ENCODE measurements at places on chromosomes 5 and 9. TPM values are rescaled to one million over a fixed set of nuclear protein-coding genes. Genes with fewer than 3 reads are reported as not detected.

Gene ISL1
- not detected for total RNA-seq

- no peaks in the 10 kb centered on the region for H3K4me1 ChIP-seq
- H3K27ac ChIP-seq, result no peak overlapping the region
Measured at GRCh38 chr5:133792655-133793054, 175.8 kb downstream of the C5orf15 start.

Gene RLN2
- total RNA-seq, result 0.90 TPM

GRCh38 chr9:75912951-75913350, 22.5 kb downstream of the PCSK5 start:
- no peaks in the 10 kb centered on the region for H3K4me1 ChIP-seq
- no peak overlapping the region for H3K4me3 ChIP-seq
- no peak for DNase-seq
- no peak overlapping the region for H3K27ac ChIP-seq

DNA sequence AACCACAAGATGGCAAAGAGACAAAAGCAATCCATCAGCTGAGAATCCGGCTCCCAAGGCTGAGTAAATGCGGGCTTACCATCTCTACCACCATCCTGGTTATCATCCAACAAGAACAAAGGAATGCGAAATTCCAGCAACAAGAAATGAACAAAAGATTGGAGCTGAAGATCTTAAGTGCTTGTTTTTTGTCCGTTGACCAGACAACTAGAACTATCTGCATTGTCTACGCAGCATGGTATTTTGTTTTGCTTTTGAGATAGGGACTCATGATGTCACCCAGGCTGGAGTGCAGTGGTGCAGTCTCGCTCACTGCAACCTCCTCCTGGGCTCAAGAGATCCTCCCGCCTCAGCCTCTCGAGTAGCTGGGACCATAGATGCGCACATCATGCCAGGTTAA, 88.9 kb downstream of the ZNF366 start:
- no peaks in the 10 kb centered on the region for H3K4me1 ChIP-seq
- no peak overlapping the region for H3K4me3 ChIP-seq
- H3K27me3 ChIP-seq, result peaks cover 6% of the 10 kb centered on the region
- H3K36me3 ChIP-seq, result no peaks in the 10 kb centered on the region
- DNase-seq, result no peak
- no peak overlapping the region for H3K27ac ChIP-seq

GRCh38 chr5:156423597-156423996, 96.6 kb downstream of the SGCD start:
- H3K4me1 ChIP-seq, result no peaks in the 10 kb centered on the region
- H3K36me3 ChIP-seq, result no peaks in the 10 kb centered on the region
- H3K27me3 ChIP-seq, result no peaks in the 10 kb centered on the region
- no peak for DNase-seq
- no peak overlapping the region for H3K4me3 ChIP-seq

Gene PCDHB14
- not detected for total RNA-seq

- H3K36me3 ChIP-seq, result no peaks in the 10 kb centered on the region
- no peak overlapping the region for H3K27ac ChIP-seq
- H3K4me3 ChIP-seq, result no peak overlapping the region
- H3K27me3 ChIP-seq, result no peaks in the 10 kb centered on the region
Measured at GRCh38 chr9:98848450-98849149, 41.1 kb downstream of the GALNT12 start.

Gene GLRA1
- total RNA-seq, result not detected

Gene NUTM2G
- not detected for total RNA-seq

Gene HAND1
- not detected for total RNA-seq

GRCh38 chr9:112112941-112113681, 62.0 kb downstream of the SUSD1 start:
- no peak overlapping the region for H3K4me3 ChIP-seq
- H3K27me3 ChIP-seq, result no peaks in the 10 kb centered on the region
- H3K4me1 ChIP-seq, result no peaks in the 10 kb centered on the region
- H3K36me3 ChIP-seq, result peaks cover 13% of the 10 kb centered on the region

DNA sequence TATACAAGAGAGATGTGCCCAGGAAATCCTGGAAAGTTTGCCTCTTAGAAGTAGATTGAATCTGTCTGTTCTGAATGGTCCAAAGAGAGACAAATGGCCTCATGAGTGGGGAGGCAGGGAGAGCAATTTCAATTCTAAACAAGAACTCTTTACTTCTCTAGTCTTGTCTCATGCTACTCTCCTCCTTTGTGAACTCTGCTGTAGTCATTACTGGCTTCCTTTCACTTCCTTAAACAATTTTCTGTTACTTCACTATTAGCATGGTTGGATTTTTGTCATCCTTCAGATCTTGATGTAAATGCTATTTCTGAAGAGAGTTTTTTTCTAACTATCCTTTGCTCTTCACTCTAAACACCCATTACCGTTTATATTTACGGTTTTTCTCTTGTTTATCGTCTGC, 54.0 kb upstream of the GRIN3A start:
- H3K27ac ChIP-seq, result no peak overlapping the region
- no peaks in the 10 kb centered on the region for H3K27me3 ChIP-seq
- no peak overlapping the region for H3K4me3 ChIP-seq

DNA sequence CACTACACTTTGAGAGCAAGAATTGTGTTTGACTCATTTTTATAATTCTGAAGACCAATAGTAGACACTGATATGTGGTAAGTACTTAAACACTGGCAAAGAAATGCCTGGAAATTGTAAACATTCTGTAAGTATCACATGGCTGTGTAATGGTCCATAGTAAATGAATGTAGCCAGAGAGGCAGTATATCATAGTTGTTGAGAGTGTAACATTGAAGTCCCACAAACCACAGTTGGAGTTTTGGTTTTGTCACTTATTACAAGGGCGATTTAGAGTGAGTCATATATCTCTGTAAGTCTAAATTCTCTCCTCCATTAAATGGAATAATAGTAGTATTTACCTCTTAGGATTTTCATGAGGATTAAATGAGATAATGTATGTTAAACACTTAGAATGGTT, 181.1 kb upstream of the MEF2C start:
- H3K4me3 ChIP-seq, result no peak overlapping the region
- no peaks in the 10 kb centered on the region for H3K36me3 ChIP-seq
- H3K4me1 ChIP-seq, result no peaks in the 10 kb centered on the region

- H3K4me1 ChIP-seq, result no peaks in the 10 kb centered on the region
- no peaks in the 10 kb centered on the region for H3K36me3 ChIP-seq
- no peak overlapping the region for H3K27ac ChIP-seq
Measured at GRCh38 chr5:17252543-17252942, 35.1 kb downstream of the BASP1 start.

Gene PCDHGA12
- total RNA-seq, result 0.14 TPM

Gene ZNF483
- 14.9 TPM for total RNA-seq
